ENCODE measurements at places on chromosomes 2 and 18. TPM values are rescaled to one million over a fixed set of nuclear protein-coding genes. Genes with fewer than 3 reads are reported as not detected.

The CRYBA2 gene
- total RNA-seq = 1,526 TPM

The CCDC74A gene
- 16.5 TPM for total RNA-seq

The NGEF gene
- 10.0 TPM for total RNA-seq

The RNF152 gene
- total RNA-seq = 49.1 TPM

The SCYGR4 gene
- total RNA-seq = not detected

Data from camera-type eye (tissue), 1 donor.